ENCODE measurements at places on chromosomes 12 and 14.
A peak's percentile ranks its signal among the peaks of the same experiment; 100 is the strongest.

DNA sequence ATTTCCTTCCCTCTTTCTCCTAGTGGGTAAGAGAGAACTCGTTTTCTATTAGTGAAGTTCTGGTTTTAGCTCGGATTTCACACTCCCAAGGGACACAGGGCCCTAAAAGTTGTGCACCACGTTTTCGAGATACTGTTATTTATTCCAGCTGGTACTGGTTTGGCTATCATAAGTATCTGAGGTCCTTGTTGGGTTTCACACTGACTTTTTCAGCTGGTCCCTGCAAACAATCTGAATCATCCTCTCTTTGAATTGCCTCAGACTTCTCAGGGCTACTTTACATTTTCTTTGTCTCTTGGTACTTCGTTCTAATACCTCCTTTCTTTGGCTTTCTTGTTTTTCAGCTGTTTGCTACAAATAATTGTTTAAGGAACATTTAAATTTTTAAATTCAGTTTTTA is 75.7 kb downstream of the SCN8A start:
- DNase-seq = no peak

DNA sequence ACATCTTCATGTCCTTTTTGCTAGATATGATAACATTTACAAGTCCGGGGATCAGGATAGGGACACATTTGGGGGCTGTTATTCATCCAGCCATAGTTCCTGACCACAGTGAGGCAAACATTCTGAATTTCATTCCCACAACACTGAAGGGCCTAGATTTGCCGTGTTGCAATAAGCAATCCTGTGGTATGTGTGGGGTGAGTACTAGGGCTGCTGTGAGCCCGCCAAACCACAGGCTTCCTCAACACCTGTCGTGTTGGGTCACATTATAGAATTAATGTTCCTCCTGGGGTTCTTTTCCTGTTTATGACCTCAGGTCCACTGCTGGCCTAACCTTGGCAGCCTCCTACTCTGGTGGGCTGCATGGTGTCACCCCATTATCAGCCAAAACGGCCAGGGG is 119.2 kb downstream of the TBC1D30 start:
- no peak for DNase-seq

DNA sequence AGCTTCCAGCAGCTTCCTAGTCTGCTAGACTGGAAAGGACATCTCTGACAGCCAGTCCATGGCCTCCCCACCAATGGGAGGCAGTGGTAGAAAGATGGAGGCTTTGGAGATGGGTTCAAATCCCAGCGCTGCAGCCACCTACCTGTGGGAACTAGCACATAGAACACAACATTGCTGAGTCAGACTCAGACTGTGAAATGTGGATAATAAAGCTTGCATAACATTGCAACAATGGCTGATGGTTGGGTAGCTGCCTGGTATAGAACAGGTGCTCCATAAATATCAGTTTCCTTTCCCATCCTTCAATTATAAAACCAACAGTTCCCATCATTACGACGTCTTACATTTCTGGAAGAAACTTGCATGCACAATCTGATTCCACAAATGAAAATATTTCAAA is 94.6 kb downstream of the SLC8A3 start:
- no peak for DNase-seq

DNA sequence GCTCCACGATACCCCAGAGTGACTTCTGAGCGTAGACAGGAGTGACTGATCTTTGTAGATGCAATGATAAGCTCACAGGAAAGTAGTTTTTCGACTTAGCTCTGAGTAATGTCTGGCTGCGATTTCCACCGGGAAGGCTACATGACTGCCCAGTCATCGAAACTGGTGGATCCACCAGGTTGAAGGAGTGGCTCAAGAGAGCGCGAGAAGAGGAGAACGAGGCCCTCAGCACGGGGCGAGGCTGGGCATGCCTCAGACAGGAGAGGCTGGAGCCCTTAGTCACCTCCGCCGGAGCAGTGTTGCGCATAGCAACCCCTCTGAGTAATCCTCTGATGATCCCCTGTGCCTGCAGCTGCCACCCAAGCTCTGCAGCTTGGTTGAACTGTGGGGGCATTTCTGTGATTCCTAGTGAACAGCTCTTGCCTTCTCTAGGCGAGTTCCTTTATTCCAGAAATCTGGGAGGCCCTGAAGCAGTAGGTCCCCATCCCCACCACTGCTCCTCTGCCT is 25.6 kb downstream of the ELK3 start:
- DNase-seq = no peak

- no peak for DNase-seq
Observed at GRCh38 chr12:65792724-65793123, 31.6 kb upstream of the HMGA2 start.

- no peak for DNase-seq
Observed at GRCh38 chr14:58787592-58787991, 149.8 kb downstream of the DACT1 start.

DNA sequence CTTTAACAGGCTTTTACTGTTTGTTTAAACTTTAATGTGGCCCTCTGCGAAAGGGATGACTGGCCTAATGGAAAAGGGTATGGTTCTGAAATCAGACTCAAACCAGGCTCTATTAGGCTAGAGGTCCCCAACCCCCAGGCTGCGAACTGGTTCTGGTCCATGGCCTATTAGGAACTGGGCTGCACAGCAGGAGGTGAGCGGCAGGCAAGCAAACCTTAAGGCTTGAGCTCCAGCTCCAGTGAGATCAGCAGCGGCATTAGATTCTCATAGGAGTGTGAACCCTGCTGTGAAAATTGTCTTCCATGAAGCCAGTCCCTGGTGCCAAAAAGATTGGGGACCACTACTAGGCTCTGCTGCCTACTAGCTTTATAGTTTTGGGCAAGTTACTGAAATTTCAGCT is 11.1 kb downstream of the GALNT4 start:
- DNase-seq = no peak

DNA sequence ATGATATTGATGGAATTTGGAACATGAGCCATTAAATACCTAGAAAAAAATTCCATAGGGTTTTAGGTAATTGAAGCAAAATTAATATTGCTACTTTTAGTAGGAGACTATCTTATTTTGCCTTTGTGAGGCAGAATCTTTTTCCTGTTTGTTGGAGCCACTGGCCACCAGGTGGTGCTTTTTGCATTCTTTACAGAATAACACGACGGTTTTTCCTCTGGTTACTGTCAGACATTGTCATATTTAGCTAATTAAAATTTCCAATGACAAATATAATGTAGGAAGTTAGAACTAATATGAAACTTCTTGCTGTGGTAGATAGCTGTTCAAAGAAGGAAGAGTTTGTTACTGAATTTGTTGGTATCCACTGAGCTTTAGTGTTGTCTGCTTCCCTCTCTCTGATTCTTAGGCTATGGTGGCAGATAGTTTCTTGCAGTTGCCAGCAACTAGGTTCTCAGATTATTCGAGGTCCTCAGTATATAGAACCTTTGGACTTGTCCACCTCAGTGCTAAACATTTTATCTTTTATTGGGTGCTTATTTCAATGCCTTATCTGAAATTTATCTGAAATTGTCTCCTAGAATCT is 25.7 kb downstream of the RAB21 start:
- DNase-seq = peak; percentile 4

DNA sequence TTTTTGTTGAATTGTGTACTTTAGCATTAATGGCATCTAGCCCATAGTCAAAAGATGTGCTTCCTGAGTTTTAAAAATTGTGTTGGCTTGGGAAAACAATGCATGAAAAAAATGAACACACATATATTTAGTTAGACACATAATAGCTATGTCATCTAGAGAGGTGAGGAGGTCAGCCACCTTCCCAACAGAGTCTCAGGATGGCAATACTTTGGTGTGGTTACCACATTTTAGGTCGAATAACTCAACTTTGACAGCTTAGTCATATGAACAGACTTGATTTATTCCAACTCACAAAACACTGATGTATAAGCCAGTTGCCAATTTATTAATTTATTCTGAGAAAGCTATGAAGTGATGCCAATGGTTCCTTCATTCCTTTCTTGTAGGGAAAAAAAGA is 114.0 kb downstream of the ETNK1 start:
- no peak for DNase-seq

- DNase-seq = no peak
Observed at GRCh38 chr12:131261906-131262305, 308.2 kb downstream of the ADGRD1 start.

GRCh38 chr14:82075566-82075965 is 541.9 kb upstream of the SEL1L start:
- no peak for DNase-seq

DNA sequence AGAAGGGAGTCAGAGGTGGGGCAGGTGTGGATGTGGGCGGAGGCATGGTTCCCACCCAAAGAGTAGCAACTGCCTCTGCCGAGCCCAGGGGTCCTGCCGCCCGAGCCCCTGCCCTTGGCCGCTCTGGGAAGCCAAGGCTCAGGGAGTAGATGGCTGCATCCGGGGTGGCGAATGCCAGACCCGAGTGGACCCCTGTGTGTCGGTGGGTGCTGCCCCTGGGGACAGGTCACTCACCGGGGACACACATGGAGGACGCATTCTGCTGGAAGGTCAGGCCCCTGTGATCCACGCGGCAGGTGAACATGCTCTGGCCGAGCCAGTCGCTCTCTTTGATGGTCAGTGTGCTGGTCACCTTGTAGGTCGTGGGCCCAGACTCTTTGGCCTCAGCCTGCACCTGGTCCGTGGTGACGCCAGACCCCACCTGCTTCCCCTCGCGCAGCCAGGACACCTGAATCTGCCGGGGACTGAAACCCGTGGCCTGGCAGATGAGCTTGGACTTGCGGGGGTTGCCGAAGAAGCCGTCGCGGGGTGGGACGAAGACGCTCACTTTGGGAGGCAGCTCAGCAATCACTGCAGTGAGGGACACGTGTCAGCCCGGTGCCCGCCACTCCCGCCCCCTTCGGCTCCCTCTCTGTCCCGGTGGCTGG is 329.0 kb downstream of the TMEM121 start:
- no peak for DNase-seq

GRCh38 chr12:47473091-47473490 is 232.7 kb downstream of the RPAP3 start:
- no peak for DNase-seq

DNA sequence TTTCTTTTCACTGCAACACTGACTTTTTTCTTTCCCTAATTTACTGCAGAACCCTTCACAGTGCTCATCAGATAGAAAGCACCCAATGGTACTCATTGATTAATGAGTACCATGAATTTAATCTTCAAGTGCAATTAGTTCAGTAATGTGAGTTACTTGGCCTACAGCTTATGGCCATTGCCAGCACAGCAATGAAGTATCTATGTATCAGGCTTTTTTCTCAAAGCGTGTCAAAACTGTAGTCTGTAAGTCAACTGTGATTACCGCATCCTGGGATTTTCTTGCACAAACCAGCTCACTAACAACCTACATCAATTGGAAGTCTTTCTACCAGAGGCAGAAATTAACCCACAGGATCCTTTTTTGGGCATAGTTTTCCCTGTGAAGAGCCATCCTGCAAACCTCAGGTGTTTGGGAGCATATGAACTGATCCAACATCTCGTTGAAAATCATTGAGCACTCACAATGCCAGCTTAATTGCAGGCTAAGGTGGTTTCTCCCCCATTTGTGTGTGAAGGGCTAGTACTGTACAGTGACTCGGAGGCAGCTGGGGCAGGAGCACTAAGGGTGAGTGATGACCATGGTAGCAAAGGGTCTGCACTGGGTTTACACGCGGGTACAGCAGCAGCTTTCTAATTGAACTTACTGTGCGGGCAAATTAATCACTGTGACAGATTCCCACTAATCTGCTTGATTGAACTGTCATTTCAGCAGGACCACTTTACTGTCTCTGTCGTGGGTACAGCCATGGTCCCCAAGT is 619.3 kb downstream of the SNAPC1 start:
- DNase-seq = no peak

DNA sequence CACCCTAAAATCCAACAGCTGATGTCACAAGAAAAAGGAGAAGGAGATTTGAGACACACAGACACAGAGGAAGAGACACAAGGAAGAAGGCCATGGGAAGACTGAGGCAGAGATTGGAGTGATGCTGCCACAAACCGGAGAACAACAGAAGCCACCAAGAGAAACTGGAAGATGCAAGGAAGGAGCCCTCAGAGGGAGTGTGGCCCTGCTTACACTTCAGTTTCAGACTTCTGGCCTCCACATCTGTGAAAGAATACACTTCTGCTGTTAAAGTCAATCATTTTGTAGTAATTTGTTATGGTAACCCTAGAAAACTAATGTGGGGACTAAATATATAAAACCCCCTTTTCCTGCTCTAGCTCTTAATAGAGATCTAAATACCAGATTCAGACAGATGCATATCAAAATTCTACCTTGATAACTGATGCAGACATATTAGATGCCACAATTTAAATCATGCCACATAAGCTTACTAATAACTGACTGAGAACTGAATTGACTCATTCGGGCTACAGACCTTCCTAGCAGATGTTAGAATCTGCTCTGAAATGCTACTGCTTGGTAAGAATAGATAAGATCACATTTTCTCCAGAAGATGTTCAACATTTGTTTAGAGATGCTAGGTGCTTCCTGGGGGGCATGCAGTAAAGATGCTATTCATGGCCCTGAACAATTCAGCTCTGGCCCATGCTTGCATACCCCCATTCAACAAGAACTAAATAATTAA is 113.1 kb upstream of the CCND2 start:
- no peak for DNase-seq

DNA sequence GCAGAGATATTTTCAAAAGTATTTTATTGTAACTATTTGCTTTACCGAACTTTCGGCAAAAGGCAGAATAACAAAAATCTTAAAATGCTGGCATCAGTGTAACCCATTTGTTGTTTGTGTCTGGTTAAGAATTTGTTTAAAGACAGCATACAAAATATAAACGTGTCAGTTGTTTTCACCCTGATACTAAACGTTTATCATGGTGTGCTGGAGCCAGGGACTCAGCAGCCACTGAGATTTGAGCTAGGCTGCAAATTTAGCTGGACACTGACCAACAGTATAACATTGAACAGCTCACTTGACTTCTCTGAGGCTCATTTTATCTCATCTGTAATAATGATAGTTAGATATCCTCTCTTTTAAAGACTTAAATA is 183.7 kb downstream of the TMTC3 start:
- DNase-seq = no peak

DNA sequence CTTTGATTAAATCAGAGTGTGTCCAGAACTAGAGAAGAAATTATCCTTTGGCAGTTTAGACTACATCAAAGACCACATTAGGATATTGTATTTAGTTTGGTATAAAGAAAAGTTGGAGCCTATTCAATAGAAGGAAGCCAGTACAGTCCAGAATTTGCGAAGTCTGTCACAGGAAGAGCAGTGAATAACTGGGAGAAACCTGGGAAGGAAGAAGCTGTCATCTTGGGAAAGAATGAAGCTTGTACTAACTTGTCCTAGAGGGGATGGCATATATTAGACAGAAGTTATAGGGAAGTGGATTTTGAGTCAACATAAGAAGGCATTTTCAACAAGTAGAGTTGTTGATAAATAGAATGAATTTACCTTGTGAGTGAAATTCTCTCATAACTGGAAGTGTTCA is 386.7 kb downstream of the LRIG3 start:
- no peak for DNase-seq

DNA sequence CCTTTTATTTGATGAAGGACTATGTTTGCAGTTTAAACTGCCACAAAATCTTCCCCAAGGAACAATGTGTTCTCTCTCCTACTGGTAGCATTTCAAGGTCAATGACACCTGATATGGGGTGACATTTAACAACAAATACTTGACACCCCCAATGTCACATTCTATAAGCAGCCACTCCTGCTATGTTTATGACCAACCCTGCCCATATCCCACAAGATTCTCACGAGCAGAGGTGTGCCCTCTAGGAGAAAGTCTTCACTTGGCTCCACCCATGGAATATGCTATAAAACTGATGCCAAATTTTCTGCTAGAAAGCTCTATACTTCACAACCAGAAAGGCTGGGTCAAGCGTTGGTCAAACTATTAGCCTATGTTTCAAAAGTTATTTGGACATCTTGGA is 105.6 kb upstream of the ARID2 start:
- DNase-seq = no peak
